ENCODE measurements at places on chromosomes 16 and 17. TPM values are rescaled to one million over a fixed set of nuclear protein-coding genes. Genes with fewer than 3 reads are reported as not detected.

Gene AHSP
- not detected for total RNA-seq

DNA sequence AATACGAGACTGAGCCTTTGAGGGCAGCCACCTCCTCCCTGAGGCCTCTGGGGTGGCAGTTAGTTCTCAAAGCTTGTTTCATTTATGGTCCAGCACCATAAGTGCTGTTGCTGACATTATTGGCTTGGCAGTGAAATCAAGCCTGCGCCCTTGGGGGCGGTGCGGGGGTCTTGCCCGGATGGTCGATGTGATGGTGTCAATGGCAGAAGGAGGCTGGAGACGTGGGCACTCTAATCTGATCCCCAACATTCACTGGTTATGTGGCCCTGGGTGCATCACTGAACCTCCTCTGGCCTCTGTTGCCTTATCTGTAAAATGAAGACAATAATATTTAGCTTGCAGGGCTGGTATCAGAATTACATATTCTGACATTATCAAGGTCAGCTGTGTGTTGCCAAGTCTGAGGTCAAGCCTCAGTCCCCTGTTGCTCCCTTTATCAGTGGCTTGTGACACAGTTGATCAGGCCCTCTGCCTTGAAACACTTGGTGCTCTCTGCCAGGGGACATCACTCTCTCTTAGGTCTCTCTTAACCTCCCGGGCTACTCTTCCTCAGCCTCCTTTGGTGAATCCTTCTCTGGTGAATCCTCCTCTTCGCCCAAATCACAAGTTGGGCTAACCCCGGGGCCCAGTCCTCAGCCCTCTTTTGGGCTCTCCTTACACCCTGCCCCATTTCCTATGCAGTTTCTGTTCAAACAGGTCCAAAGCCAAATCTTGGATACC, 11.8 kb upstream of the TMEM220 start:
- DNase-seq: no peak
- no peaks in the 10 kb centered on the region for H3K4me1 ChIP-seq
- H3K27ac ChIP-seq: no peak overlapping the region
- H3K36me3 ChIP-seq: no peaks in the 10 kb centered on the region

- H3K4me3 ChIP-seq: no peak overlapping the region
- H3K4me1 ChIP-seq: no peaks in the 10 kb centered on the region
- no peak overlapping the region for H3K27ac ChIP-seq
- H3K36me3 ChIP-seq: no peaks in the 10 kb centered on the region
- peaks cover 4% of the 10 kb centered on the region for H3K27me3 ChIP-seq
Observed at GRCh38 chr17:41494524-41494923, 4.8 kb upstream of the KRT36 start.

GRCh38 chr16:34743115-34743514, 1283.7 kb downstream of the TP53TG3F start:
- H3K4me3 ChIP-seq: no peak overlapping the region
- no peak overlapping the region for H3K27ac ChIP-seq
- no peaks in the 10 kb centered on the region for H3K27me3 ChIP-seq
- DNase-seq: no peak
- no peaks in the 10 kb centered on the region for H3K4me1 ChIP-seq

- H3K4me3 ChIP-seq: no peak overlapping the region
- no peaks in the 10 kb centered on the region for H3K36me3 ChIP-seq
- H3K4me1 ChIP-seq: no peaks in the 10 kb centered on the region
- no peak for DNase-seq
- H3K27me3 ChIP-seq: peaks cover 3% of the 10 kb centered on the region
Observed at GRCh38 chr16:8572919-8573724, 17.2 kb downstream of the TMEM114 start.

GRCh38 chr17:83069571-83069906, 9.9 kb upstream of the METRNL start:
- no peak overlapping the region for H3K4me3 ChIP-seq
- peak; percentile 6 for DNase-seq
- H3K4me1 ChIP-seq: peaks cover 8% of the 10 kb centered on the region
- no peaks in the 10 kb centered on the region for H3K36me3 ChIP-seq

Gene KRTAP2-3
- not detected for total RNA-seq

DNA sequence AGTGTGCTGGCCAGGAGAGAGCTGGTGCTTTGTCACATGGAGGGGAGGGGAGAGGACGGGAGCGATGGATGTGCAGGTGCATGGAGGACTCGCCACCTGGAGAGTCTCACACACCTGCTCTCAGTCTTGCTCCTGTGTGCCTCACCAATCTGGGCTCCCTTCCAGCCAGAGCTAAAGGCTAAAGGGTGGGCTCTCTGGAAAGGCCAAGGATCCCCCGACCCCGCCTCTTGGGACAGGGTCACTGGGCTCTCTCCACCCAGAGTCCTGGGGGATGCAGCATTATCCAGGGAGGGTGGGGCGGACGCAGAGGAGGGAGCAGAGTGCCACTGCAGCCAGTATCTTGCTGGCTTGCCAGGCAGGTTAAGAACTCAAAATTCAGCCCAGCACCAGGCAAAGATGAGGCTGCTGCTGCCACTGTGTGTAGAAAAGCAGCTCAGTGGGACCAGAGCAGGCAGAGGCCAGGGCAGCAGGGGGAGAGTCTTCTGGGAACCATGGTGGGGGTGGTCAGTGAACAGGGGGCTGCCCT, 5.4 kb upstream of the STAT5B start:
- DNase-seq: no peak
- H3K4me3 ChIP-seq: no peak overlapping the region
- no peak overlapping the region for H3K27ac ChIP-seq

DNA sequence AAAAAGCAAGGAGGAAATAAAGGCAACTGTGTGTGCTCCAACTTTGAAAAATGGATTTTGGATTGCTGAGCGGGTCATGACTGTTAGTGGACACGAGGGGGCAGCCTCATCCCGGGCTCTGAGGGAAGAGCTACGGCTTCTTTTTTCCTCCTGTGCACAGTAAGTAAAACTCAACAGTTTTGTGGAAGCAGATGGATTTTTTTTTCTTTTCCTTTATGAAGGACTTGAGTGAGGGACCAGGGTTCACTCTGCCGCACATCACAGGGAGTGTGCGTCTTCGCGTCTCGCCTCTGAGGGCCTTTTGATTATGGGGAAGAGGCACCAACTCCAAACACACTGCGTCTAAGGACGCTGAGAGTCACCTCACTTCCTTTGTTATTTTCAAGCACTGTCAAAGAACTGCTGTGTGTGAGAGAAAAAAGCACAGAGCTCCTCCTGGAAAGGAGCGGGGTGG, 80.3 kb upstream of the GOT2 start:
- H3K36me3 ChIP-seq: no peaks in the 10 kb centered on the region
- H3K27me3 ChIP-seq: no peaks in the 10 kb centered on the region
- DNase-seq: peak; percentile 32
- no peak overlapping the region for H3K27ac ChIP-seq

- no peak overlapping the region for H3K27ac ChIP-seq
- DNase-seq: no peak
- no peaks in the 10 kb centered on the region for H3K27me3 ChIP-seq
- H3K4me3 ChIP-seq: no peak overlapping the region
- H3K4me1 ChIP-seq: peaks cover 8% of the 10 kb centered on the region
Observed at GRCh38 chr17:38339891-38340290, 3.9 kb downstream of the GPR179 start.

- H3K27ac ChIP-seq: no peak overlapping the region
- DNase-seq: no peak
- no peaks in the 10 kb centered on the region for H3K27me3 ChIP-seq
- peaks cover 39% of the 10 kb centered on the region for H3K36me3 ChIP-seq
- no peak overlapping the region for H3K4me3 ChIP-seq
Observed at GRCh38 chr16:1651094-1651973, 26.7 kb upstream of the JPT2 start.

- DNase-seq: no peak
- no peak overlapping the region for H3K4me3 ChIP-seq
- H3K27me3 ChIP-seq: peaks cover 62% of the 10 kb centered on the region
- H3K4me1 ChIP-seq: peaks cover 6% of the 10 kb centered on the region
Observed at GRCh38 chr17:48645639-48646182, 19.6 kb upstream of the HOXB9 start.

- no peak overlapping the region for H3K27ac ChIP-seq
- peaks cover 10% of the 10 kb centered on the region for H3K27me3 ChIP-seq
Observed at GRCh38 chr16:77171745-77172635, 19.0 kb upstream of the MON1B start.

GRCh38 chr16:88953003-88953690, 23.9 kb downstream of the CBFA2T3 start:
- no peak for DNase-seq
- H3K27me3 ChIP-seq: peaks cover 9% of the 10 kb centered on the region
- no peaks in the 10 kb centered on the region for H3K4me1 ChIP-seq
- no peaks in the 10 kb centered on the region for H3K36me3 ChIP-seq
- no peak overlapping the region for H3K27ac ChIP-seq
- no peak overlapping the region for H3K4me3 ChIP-seq

Gene ANKFN1
- total RNA-seq: not detected

All from heart left ventricle (tissue), 16 donors.